NCI-H2081 treated with DMSO at 0.1 percent for 48 hours (cell line): ENCODE measurements at places on chromosomes 5 and 9.

DNA sequence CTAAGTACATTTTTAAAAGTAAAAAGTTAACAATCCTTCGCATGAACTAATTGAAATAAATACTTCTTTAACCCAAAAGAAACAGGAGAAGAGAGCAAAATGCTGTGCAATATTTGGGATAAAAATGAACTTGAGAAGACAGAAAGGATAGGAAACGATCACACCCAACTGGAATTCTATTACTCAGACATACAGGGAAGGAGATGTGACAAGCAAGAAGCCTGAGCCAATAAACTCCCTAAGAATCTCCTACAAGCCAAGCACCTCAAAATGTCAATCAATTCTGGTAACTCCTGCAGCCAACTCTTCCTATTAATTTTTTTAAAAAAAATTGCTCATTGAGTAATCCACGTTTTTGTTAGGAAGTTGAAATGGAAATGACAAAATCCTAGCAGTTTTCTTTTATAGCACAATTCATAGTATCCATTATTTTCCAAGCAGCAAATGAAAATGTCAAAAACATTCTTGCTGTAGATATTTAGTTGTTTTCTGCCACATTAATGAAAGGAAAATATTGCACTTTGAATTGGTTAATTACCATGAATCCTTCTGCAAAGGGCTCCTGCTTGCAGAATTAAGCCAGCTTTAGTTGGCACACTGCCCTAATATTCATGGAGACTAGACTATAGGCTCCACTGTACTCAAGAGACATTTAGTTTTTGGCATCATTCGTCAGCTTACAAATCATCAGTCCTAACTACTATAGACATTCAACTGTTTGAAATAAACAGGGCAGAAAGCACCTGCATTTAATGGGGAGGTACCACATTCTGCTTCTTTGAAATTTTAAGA lies 89.0 kb downstream of the RFX3 start:
- peak; percentile 53 for DNase-seq

GRCh38 chr9:31394015-31394473 lies 990.4 kb upstream of the ACO1 start:
- no peak for DNase-seq

DNA sequence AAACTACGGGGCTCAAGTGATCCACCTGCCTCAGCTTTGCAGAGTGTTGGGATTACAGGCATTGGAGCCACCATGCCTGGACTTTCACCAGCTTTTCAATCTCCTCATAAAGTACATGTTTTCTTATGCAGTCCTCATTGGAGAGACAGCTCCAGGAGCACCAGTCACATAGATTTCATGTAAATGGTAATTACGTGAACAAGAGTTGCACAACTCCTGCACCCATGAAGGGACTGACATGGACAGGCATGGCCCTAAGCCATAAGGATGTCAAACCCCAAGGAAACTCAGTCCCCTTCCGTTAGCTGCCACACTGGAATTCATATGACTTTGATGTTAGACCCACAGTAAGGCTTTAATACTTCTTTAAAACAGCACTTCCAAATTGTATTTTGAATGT lies 7.6 kb upstream of the ADGRV1 start:
- no peak for DNase-seq

DNA sequence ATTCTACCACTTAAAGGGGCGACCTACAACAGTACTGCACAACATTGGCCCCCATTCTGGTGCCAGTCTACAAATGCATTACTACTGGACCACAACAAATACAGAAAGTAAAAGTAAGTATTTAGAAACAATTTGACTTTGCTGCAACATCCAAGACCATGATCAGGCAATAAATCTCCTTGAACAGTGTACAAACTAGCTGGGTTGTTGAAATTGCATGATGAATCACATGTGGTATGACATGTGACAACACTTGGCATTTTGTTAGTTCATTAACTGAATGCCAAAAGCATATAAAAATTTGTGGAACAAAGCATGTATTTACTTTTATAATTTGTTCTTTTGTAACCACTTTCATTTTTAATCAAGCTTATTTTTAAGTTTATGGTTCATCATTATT lies 270.5 kb downstream of the NFIB start:
- DNase-seq = no peak

- no peak for DNase-seq
Measured at GRCh38 chr9:136103651-136104487, 8.8 kb upstream of the NACC2 start.

GRCh38 chr9:129669141-129669718 lies 3.8 kb downstream of the PRRX2 start:
- no peak for DNase-seq

DNA sequence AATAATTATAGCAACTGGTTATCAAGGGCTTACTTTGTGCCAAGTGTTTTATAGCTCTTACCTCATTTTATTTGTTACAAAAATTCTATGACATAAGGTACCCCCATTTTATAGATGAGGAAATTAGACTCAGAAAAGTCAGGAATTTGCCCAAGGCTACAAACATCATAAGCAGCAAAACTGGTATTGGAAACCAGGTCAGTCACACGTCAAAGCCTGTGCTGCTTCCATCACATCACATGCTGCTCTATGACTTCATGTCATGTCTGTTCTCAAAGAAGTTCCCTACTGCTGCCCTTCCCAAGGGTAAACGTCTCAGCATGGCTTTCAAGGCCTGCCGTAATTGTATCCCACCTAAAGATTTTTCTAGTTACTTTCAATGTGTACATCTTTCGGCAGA lies 6.9 kb upstream of the KIF2A start:
- DNase-seq = no peak

GRCh38 chr9:112437406-112437805 lies 49.2 kb upstream of the KIAA1958 start:
- DNase-seq = no peak

DNA sequence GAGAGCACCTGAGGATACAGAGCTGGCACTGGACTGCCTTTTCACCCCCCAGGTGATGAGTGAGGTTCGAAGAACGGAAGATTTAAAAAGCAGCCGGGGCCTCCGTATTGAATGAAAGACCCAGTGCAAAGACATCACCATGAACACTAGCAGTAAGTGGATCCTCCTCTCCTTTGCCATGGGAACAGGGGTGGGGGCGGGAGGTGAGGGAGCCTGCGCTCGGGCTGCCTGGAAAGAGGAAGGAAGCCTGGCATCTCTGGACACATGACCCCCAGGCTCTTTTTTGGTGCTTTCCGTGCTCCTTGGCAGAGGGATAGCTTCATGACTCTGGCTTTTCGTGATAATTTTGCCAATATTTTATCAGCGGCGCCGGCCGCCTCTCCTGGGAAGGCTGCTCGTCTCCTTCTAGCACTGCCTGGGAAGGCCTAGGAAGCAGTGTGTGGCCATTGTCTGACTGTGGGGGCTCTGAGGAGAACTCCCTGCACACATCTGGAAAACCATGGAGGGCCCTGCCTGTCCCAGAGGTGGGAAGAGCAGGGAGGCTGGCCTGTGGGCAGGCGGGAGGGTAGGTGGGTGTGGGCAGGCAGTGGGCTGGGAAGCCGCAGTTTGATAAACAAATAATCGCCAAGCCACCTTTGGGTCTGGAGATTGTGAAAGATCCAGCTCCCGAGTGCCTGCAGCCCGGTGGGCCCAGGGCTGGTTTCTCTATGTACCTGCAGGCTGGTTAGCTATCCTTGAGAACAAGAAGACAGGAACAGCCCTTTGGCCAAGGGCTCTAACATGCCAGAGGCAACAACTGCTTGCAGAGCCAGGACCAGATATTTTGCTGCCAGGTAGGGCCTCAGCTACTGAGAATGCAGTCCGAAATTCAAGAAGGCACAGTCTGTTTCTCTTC lies 911 bp downstream of the ABLIM3 start:
- DNase-seq = no peak

- DNase-seq = peak; percentile 19
Measured at GRCh38 chr9:37963936-37964739, 60.2 kb upstream of the SLC25A51 start.

DNA sequence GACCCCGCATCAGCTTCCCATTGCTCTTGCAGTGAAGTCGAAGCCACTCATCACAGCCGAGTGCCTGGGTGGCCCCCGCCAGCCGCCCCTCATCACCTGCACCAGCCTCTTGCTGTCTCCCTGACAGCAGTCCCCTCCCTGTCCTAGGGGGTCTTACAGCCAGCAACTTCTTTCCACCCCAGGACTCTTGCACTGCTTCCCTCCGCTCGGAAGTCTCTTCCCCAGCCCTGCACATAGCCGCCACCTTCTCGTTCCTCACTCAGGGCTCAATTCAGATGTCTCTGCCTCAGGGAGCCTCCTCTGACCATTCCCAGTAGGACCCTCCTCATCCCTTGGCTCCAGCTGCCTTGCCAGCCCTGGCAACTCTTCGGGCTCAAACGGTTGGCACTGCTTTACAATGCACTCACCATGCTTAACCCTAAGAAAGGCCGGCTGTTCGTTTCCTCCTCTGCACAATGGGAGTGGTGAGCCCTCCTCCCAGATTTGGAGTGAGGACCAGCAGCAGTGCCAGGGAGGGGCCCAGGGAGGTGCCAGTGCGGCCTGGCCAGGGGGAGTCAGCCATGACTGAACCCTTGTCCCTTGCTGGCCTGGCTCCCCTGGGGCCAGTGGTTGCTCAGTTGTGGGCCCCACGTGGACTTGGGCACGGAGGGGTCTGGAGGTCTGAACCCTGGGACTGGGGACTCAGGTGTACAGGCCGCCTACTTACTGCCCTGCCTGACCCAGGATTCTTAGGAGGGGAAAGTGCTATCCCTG lies 6.1 kb downstream of the TCF7 start:
- DNase-seq = no peak

- DNase-seq = no peak
Measured at GRCh38 chr9:124137009-124137943, 120.5 kb upstream of the NEK6 start.

DNA sequence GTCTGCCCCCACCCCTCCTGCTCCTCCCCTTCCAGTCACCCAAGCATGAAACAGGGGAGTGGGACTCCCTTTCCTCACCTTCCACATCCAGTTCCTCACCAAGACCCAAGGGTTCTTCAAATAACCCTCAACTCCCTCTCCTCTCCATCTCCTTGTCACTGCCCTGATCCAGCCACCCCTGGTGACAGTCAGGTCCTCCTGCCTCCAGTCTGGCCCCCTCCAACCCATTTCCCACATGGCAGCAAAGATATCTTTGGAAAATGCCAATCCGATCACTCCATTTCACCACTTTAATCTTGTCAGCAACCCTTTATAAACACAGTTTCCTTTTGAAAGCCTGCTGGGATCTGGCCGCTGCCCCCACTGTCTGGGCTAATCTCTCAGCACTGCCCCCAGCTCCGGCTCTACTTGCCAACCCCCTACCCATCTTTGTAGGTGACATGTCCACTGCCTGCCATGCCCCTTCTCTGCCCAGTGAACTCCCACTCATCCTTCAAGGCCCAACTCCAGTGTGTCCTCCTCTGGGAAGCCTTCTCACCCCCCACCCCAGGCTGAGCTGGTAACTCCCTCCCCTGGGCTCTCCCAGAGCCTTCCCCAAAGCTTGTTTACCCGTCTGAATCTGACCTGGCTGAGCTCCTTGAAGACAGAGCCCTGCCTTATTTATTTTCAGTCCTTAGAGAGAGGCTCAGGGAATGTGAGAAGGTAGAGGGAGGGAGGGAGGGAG lies 781 bp upstream of the MYOZ3 start:
- no peak for DNase-seq

DNA sequence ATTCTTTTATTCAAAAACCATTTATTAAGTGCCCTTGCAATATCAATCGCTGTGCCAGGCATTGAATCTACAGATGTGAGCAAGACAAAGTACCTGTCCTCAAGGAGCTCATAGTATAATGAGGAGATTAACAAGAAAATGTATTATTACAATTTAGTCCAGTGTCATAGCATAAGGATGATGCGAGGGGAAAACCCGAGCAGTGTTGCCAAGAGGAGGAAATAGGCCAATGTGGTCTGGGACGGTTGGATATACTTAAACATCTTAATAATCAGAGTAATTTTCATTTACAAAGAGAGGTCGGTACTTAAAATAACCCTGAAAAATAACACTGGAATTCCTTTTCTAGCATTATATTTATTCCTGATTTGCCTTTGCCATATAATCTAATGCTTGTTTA lies 18.5 kb downstream of the CD274 start:
- DNase-seq = no peak

DNA sequence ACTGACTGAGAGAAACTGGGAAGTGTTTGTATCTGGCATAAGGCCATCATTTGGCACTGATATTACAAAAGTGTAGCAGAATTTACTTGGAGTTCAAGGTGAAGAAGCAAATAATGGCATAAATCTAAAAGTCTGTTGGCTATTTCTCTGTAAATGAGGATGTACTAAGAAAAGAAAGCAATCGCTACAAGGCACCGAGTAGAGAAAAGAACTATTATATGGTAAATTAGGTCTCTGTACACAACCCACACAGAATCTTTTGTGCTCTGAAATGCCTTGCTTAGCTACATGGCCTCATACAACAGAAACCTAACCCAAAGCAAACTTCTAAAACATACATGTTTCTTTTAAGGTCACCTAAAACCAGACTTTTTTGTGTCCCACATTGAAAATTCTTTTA lies 290.1 kb upstream of the WWC1 start:
- no peak for DNase-seq

- no peak for DNase-seq
Measured at GRCh38 chr5:59693492-59694309, 199.8 kb downstream of the PDE4D start.

GRCh38 chr9:126784401-126784800 lies 20.4 kb upstream of the ZBTB43 start:
- DNase-seq = no peak

- DNase-seq = peak; percentile 68
Measured at GRCh38 chr5:143657647-143658285, 154.2 kb upstream of the HMHB1 start.

GRCh38 chr9:36158917-36159316 lies 10.3 kb upstream of the CCIN start:
- no peak for DNase-seq

DNA sequence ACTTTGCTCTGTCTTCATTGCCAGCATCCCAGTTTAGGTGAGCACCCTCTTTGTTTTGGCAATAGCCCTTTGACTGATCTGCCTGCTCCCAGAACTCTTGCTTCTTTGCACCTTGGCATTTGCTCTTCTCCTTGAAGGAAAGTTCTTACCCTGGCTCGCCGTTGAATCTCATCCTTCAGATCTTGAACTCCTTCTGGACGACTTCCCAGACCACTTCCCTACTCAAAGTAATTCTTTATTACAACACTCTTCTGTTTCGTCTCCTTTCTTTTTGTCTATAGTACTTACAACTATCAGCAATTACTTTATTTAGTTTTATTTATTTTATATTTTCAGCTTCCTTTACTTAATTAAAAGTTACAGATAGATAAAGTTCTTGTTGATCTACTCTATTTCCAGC lies 1510.1 kb downstream of the MAT2B start:
- DNase-seq = no peak

- no peak for DNase-seq
Measured at GRCh38 chr5:103450333-103451061, 112.1 kb downstream of the NUDT12 start.
